ENCODE measurements at places on chromosomes 5 and 9.

DNA sequence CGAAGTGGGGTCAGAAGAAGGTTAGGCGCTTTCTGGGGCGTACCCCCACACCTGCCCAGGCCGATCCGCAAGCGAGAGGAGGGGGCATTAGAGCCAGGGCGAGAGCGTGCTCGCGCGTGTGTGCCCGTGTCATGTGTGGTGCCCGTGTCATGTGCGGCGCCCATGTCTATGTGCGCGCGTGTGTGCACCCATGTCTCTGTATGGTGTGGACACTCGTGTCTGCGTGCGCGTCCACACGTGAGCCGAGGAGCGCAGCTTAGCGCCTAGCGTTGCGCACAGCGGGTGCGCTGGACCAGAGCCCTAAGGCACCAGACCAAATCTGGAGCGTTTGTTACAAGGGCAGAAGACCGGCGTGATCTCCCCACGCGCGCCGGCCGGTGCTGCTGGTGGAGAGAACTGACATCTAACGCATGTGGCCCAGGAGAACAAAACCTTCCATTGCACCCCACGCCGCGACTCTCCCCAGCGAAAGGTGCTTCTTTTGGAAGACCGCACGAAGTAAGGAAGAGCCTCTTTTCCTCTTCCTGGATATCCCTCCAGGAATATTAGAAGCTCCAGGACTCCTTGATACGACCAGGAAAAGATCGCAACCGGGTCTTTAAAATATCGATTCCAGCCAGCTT lies 644 bp downstream of the NIM1K start:
- no peak for DNase-seq

- DNase-seq, result peak; percentile 63
Measured at GRCh38 chr5:321230-321725, at the start of gene AHRR. Gene AHRR, plus strand, starts transcription at chr5:321714. Its CDS starts 22,189 bp downstream, at chr5:343903.

DNA sequence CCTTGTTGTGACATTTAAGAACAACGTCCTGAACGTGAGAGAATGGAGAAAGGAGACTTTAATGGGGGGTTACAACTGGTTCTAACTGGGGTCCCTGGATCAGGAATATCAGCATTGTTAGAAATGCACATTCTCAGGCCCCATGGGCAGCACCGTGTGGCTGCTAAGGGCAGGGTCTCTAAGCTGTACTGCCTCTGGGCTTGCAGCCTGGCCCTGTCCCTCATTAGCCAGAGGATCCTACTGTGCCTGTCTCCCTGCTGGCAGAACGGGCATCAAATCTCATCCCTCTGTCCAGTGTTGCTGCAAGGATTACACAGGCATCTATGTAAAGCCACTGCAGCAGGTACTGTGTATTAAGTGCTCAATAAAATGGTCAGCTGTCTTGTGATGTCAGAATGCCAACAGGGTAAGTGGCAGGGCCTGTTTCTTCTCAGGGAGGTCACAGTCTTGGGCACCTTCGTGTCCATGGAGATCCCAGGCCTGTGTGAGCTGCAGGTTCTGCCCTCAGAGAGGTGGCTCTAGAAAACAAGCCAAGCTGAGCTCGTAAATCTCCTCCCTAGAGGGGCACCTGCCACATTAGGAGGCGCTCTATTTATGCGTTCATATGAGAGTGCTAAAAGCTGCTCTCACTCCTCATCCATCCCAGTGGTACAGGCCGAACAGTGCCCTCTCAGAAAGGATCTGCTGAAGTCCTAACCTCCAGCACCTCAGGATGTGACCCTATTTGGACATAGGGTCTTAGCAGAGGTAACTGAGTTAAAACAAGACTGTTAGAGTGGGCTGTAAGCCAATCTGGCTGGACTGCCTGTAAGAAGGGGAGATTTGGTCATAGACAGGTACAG lies 210.5 kb downstream of the GADD45G start:
- DNase-seq, result no peak

GRCh38 chr9:88681434-88681833 lies 146.5 kb downstream of the NXNL2 start:
- no peak for DNase-seq

DNA sequence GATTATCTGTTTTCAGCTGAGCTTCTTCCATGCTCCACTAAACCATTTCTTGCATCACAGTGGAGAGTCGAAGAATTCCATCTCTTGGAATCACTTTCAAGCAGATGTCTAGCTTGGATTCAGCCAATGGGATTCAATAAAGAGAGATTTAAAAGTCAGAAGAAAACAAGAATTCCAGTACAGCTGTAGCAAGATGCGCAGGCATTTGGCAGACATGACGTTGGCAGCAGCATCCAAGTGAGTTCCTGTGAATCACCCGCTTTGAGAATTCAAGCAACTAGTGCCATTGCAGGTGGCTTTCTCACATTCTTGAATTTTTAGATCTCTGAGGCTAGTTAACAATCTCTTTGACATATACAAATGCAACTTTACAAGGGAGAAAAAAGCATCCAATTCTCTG lies 467.0 kb downstream of the CDH10 start:
- no peak for DNase-seq

GRCh38 chr9:34256104-34256503 lies 73.0 kb downstream of the KIF24 start:
- no peak for DNase-seq

- DNase-seq, result no peak
Measured at GRCh38 chr5:55415071-55415470, 107.3 kb downstream of the MTREX start.

GRCh38 chr9:125906893-125907292 lies 159.7 kb downstream of the PBX3 start:
- DNase-seq, result no peak

DNA sequence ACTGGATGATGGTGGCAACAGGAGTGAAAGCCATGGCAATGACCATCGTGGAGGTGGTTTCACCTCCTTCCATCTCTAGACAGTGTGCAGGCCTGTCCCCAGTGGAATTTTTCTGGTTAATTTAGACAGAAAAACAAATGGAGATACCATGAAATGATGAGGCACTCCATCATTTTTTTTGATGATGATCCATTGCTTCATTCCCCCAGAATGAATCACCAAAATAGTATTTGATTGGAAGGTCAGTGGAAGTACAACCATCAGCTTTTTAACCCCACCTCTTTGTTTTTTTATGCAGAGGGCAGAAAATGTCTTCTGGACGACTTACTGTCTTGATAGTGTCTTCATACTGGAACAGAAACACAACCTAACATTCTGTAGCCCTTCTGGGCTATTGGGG lies 42.6 kb upstream of the ADRA1B start:
- no peak for DNase-seq

DNA sequence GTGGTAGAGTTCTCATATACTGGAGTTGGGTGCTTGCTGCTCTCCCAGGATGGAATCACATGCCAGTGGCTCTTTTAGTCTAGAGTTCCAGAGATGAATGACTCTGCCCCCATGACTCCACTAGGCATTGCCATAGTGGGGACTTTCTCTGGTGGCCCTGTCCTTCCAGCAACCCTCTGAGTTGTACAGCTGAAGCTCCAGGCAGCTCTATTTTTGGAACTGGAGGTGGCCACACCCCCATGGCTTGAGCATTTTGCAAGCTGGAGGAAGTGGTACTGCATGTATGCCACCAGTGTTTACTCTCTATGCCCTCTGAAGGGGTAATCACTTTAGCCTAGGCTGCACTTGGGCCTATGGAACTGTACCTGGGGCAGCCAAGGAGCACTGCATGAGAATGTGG lies 112.6 kb downstream of the RANBP17 start:
- DNase-seq, result no peak

DNA sequence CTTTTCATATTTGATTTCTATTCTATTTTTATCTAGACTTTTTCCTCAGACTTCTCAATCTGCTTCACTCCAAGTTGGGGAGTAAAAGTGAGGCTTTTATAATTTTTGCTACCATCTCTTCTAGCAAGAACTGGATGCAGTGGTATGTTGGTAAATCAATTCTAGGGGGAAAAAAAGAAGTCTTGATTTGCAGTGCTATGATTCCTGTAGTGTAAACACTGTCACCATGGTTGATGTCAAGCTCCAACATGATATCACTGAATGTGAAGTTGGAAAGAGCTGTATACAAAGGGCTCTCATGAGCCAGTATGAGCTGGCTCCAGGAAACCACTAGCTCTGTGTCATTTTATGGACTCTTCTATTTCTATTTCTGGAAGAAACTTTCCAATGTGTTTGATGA lies 439.2 kb downstream of the NTRK2 start:
- DNase-seq, result no peak

DNA sequence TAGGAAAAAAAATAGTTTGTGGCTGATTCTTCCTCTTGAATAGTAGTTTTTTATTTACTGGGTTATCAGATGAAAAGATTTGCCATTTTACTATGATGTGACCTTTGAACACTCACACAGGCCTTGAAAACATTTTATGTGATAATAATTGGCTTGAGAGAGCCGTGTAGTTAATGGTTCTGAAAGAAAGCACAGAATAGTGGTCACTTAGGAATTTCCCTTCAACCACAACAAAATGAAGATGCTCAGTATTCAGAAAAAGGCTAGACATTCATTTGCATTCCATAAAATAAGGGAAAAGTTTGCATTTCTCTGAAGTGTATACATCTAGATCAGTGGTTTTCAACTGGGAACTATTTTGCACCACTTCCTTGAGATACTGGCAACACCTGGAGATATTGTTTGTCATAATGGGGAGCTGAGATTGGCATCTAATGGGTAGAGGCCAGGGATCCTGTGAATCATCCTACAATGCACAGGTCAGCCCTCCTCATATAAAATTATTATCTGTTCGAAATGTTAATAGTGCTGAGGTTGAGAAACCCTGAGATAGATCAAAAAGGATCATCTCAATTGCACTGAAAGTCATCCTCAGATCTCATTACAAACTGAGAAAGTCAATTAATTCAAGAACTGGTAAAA lies 446.4 kb upstream of the CCNG1 start:
- DNase-seq, result no peak

DNA sequence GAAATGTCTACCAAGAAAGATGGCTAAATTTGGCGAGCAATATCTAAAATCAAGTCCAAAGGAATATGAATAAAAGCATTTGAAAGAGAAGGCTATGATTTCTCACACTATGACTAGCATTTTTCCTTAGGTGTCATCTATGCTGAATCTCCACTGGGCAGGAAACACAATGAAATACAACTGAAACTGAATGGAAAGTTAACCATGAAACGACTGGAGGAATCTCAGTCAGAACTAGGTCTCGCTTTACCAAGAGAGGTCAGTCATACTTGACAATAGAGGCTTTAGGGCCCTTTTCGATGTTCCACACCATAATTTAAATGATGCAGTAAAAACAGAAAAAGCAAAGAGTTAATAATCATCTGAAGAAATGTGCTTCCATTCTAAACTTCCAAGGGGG lies 339.0 kb downstream of the PDE4D start:
- no peak for DNase-seq

GRCh38 chr5:109865637-109866036 lies 175.9 kb downstream of the MAN2A1 start:
- DNase-seq, result no peak

DNA sequence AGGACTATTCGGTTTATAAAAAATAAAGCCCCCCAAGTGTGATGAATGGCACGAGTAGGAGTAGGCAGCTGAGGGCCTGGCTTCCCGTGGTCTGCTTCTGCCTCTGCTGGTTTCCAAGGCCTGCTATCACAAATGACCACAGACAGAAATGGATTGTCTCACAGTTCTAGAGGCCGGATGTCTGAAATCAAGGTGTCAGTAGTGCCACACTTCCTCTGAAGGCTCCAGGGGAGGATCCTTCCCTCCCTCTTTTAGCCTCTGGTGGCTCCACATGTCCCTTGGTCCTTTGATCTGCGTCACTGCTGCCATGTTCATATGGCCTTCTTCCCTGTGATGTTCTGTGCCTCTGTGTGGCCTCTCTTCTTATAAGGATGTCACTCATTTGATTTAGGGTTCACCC lies 15.1 kb downstream of the PRKACG start:
- DNase-seq, result no peak

DNA sequence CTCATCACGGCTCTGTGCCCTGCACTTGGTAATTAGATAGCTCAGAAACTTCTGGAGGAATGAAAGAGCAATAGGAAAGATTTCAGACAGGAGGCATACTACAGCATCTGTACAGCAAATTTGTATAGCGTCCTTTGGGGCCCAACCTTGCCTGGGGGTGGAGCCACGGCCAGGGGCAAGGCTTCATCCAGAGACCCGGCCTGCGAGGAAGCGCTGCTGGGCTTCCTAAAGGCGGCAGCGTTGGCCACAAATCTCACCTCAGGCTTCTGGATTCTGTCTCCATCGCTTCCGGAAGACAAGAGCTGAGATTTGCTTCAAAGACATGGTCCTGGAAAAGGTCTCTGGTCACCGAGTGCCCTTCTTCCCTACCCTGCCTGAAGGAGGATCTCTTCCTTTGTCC lies 12.2 kb upstream of the SPATA31D1 start:
- DNase-seq, result no peak

DNA sequence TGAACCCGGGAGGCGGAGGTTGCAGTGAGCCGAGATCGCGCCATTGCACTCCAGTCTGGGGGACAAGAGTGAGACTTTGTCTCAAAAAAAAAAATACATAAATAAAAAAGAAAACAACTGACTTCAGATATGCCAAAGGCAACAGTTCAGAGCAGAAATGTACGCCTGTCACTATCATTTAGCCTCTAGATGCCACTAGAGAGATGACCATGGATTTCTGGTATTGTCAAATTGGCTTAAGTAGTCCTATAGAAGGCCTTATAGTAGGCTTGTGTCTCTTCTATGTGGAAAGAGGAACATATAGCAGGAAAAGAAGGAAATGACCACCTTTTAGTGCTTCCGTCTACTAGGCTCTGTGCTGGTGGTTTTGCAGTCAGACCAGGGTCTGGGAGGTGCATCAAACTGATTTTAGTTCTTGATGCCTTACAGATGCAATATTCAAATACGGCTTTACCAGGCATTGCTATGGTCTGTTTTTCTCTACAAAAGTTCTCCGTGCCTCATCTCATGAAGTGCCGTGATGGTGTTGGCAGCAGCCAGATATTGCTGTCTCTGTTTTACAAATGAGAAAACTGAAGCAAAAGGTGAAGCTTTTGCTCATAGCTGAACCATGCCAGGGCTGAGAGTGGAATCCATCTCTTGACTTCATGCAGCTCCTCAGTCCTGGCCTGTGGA lies 17.2 kb downstream of the AGXT2 start:
- no peak for DNase-seq

DNA sequence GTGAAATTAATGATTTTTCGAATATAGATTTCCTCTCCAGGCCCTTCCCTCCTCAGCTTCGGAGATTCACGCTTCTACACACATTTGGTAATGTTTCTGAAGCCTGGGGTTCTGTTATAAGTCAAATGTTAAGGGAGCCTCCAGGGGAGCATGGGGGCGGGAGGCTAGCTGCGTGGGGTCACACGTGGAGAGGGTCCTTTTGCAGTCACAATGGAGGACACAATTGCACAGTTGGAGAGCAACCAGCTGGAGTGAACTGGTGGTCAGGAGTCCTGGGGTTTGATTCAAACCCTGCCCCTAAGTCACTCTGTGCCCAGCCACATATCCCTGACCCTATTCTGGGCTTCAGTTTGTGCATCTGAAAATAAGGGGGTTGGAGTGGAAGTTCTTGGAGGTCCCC lies 481.4 kb downstream of the CDK5RAP2 start:
- no peak for DNase-seq

All from RPMI8226 (cell line).